Dermis lymphatic vessel endothelial cell (primary cell): ENCODE measurements at places on chromosomes 7 and 10. TPM values are rescaled to one million over a fixed set of nuclear protein-coding genes. Genes with fewer than 3 reads are reported as not detected.

EVX1 gene
- total RNA-seq, result not detected in 2 replicates

TRDMT1 gene
- 5.1 and 5.9 TPM in 2 replicates for total RNA-seq

FAM25A gene
- not detected in 2 replicates for total RNA-seq

DOCK1 gene
- 97.5 and 120 TPM in 2 replicates for total RNA-seq

HIPK2 gene
- 8.9 and 14.2 TPM in 2 replicates for total RNA-seq

ACBD7 gene
- total RNA-seq, result 0.52 and 0.76 TPM in 2 replicates

CTAGE4 gene
- 0.09 TPM in 1 of 2 replicates, not detected in the other for total RNA-seq

CAMK2B gene
- total RNA-seq, result under 0.01 TPM in 1 of 2 replicates, not detected in the other

TRA2A gene
- 27.8 and 33.3 TPM in 2 replicates for total RNA-seq

CRHR2 gene
- total RNA-seq, result not detected in 2 replicates

PNLIPRP2 gene
- not detected in 2 replicates for total RNA-seq

IFIT1B gene
- not detected in 2 replicates for total RNA-seq
